Left renal pelvis (tissue), 4 donors: ENCODE measurements at places on chromosomes 7 and 10. TPM values are rescaled to one million over a fixed set of nuclear protein-coding genes. Genes with fewer than 3 reads are reported as not detected.

DNA sequence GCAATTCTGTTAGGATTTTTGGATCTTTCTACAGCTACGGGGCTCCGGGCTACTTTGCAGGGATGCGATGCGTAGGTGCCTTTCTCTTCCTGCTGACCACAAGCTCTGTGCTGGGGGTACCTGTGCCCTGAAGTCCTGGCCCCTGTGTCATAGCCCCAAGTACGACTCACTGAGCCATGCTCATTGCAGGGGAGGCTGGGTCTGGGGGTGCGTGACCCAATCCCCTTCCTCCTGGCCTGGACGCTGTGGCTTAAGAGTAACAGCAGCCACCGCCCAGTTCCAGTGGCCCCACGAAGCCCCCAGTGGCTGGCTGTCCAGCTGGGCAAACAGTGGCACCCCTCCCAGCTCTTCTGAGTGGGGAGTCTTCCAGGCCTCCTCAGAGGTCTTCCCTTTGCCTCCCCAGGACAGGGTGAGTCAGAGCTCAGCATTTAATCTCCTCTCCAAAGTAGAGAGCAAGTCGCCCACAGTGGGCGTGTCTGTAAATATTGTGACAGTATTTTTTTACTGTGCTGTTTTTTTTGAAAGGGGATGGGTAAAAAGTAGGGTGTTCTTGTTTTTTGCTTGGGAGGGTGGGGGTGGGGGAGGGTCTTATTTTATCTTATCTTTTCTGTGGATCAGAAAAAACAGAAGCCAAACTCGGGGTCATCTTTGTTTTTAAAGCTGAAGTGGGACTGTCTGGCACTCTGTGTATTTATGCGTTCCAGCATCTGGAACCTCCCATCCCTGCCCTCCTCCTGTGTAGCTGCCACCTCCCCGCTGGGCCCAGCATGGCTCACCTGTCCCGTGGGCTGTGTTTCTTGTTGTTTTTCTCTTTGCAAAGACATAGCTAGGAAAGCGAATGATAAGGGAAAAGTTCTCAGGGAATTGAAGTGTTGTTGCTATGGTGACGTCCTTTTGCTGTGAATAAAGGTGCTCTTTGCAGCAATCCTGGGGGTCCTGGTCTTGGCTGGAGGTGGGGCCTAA is 8.2 kb downstream of the LFNG start:
- no peak for DNase-seq

GRCh38 chr10:4132216-4132556 is 347.2 kb upstream of the KLF6 start:
- DNase-seq: no peak

The ELOVL3 gene
- 2.2 TPM for polyA plus RNA-seq

GRCh38 chr7:44380189-44380830 is 54.9 kb upstream of the CAMK2B start:
- no peak for DNase-seq

DNA sequence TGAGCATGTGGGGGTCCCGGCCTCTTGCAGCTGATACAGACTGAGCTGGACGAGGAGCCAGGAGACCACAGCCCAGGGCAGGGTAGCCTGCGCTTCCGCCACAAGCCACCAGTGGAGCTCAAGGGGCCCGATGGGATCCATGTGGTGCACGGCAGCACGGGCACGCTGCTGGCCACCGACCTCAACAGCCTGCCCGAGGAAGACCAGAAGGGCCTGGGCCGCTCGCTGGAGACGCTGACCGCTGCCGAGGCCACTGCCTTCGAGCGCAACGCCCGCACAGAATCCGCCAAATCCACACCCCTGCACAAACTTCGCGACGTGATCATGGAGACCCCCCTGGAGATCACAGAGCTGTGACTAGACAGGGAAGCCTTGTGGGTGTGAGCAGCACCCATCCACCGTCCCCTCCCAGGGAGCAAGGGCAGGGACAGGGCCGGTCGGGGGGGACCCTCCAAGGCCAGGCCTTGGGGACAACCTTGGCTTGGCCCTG is 36.1 kb downstream of the PSAP start:
- no peak for DNase-seq

The SFRP4 gene
- polyA plus RNA-seq: 1.8 TPM

The DGKI gene
- 1.6 TPM for polyA plus RNA-seq

- DNase-seq: no peak
These were observed 262.8 kb downstream of the AUTS2 start for GRCh38 chr7:69860941-69861622.

The COL26A1 gene
- polyA plus RNA-seq: 22.5 TPM

DNA sequence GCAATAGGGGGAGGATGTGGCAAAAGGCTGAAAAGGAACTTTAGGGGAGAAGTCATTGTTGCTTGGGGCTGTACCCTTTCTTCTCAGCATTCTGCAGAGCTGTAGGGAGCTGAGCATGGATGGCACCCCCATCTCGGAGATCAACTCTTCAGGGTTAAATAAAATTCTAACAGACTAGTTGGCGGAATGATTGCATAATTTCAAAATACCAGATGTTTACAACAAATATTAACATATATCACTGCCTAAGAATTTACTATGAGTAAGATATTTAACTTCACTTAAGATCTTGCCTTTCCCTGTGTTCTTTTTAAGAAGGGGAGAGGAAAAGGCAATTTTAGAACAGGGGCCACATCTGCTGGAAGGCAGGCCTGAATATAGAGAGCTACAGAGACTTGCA is 509 bp upstream of the OR2F1 start:
- no peak for DNase-seq

DNA sequence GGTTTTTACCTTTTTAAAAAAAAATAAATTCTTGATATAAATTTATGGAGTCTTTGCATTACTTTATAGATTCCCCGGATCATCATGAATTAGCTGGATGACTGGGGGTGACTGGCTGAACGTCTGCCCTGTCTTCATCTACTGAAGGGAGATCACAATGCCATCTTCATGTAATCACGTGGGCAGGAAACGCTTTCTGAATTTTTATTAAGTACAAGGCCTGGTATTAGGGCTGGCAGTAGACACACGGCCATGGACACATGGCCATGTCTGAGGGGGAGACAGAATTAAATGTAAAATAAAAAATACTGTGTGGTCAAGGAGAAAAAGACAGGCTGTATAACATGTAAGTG is 111.2 kb downstream of the VIPR2 start:
- no peak for DNase-seq

DNA sequence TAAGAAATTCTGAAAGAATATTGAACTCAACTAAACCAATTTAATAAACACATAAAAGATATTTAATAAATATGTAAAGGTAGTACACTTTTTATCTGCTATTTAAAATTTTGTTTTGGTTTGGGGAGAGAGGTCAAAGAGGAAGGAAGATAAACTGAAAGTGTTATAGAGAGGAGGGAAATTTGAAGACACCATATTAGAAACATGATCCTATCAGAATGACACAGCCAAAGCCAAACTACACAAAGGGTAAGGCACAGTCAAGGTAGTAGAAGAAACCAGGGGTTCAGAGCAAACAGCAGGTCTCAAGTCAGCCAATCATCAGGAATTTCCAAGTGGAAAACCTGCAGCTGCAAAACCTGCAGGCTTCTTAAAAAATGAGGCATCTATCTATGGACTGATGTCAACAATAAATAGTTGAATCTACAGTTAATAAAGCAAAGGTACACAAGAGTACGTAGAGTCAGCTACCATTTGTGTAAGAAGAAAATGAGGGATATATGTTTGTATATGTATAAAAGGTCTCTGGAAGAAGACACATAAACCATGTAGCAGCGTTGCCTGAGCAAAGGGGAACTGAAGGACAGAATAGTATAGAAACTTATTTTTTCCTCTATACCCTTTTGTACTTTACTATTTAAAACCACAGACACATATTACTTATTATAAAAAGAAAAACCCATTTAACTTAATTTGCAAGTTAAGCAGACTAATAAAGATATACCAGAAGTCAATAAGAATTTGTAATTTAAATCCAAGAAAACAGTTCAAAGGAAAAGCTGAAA is 10.0 kb downstream of the ZNF800 start:
- DNase-seq: no peak

DNA sequence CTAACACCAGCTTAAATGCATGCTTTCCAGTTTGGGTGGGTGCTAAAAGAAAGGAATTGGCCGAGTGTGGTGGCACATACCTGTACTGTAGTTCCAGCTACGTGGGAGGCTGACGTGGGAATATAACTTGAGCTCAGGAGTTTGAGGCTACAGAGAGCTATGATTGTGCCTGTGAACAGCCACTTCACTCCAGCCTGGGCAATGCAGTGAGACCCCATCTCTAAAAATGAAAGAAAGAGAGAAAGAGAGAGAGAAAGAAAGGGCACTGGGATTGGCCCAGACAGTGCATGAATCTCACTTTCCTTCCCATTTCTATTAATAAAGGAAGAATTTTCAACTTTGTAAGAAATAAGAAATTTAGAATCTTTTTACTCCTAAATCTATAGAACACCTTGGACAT is 265.4 kb downstream of the CREB5 start:
- no peak for DNase-seq
